T47D (cell line): ENCODE measurements at places on chromosomes 5 and 9.

GRCh38 chr5:87119588-87119987 lies 148.1 kb upstream of the RASA1 start:
- DNase-seq: no peak

GRCh38 chr5:138640646-138641254 lies 65.5 kb upstream of the HSPA9 start:
- no peak for DNase-seq

DNA sequence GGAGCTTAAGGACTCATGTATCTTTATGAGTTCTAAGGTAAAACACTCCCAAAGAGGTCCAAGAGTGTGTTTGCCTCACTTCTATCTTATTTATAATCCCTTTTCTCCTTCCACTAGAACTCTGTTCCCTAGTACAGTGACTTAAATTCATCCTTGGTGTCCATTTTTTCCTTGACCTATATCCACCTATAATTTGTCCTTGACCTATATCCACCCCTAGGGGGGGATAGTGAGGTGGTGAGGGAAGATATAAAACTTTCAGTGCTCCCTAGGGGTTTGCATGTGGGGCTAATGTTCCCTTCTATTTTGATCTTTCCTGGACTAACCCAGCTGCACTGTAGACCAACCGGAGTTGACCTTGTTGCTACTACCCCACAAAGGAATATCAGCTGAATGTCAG lies 83.5 kb upstream of the GNAQ start:
- peak; percentile 15 for DNase-seq

DNA sequence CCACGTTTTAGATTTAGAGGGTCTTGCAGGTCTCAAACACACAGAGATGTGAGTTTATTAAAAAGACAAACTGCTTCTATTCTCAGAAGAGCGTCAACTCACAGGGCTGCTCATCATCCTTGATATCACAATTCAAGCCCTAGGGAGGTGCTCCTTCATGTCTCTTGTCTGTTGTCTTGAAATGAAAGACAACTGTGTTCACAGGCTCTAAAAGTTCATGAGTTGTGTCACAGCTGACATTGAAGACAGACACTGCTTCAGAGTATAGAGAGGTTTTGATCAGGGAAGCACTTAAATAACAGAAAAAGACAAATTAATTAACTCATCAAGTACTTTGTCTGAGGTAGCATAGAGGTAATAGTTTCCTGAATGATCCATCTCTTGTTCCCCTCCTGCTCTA lies 1917.6 kb upstream of the WWC1 start:
- DNase-seq: no peak

- DNase-seq: peak; percentile 62
These were observed 122.7 kb upstream of the LMX1B start for GRCh38 chr9:126490871-126491567.

DNA sequence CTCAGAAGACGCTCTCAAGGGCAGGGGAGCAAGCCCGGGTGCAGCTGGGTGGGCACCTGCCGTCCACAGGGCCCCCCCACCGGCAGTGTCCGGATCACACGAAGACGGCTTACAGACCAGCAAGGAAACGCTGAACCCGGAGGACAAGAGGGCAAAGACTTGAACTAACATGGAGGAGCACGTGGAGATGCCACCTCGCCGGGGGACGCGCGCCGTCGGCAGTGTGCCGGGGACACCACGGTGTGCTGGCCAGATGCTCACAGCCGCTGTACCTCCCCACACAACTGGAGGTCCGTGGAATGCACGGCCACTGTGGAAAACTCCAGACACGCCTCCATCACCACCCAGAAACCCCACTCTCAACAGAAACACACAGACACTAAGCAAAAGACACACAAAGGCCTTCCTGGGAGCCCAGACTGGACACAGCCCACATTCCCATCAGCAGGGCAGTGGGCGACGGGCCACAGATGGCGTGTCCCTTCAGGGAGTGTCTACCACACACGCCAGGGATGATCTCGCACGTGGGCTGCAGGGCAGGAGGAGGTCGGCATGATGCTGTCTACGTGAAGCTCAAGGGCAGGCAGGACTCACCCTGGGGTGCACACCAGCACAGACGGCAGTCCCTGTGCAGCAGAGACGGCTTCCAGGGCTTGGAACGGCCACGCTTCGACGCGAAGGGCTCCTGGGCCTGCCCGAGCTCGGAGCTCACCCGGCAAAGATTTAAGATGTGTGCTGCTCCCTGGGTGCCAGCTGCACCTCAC lies 8.6 kb upstream of the SLC12A7 start:
- no peak for DNase-seq

GRCh38 chr9:123107639-123108285 lies 74.3 kb downstream of the GPR21 start:
- DNase-seq: peak; percentile 27

DNA sequence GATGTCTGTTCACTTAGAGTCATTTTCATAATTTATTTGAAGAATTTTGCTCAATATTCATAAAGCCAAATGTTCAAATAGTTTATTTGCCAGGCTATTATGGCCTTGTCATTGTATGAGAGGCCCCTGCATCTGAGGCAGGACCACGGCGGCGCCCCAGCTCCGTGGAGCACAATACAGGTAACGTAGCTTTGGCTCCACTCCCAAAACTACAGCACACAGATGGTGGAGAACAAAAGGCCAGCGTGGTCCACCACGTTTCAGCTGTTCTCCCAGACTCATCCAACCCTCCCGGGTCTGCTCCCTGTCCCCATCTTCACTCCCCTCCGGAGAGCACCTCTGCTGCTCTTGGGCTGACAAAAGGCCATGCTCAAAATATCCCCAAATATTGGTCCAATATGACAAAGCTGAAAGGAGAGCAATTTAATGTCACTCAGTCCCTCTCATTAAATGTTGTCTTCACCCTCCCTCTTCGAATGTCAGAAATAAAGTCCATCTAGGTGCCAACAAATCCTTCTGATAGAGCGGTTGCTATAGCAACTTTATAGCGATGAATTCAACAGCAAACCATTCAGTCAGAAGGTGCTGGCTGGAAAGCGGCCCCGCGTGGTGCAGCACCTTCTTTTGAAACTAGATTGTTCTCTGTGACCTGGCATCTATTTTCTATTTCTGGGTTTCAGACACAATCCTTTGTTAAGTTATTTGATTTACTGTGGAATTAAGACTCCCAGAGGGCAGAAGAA lies 504.3 kb downstream of the ARHGEF28 start:
- DNase-seq: no peak

DNA sequence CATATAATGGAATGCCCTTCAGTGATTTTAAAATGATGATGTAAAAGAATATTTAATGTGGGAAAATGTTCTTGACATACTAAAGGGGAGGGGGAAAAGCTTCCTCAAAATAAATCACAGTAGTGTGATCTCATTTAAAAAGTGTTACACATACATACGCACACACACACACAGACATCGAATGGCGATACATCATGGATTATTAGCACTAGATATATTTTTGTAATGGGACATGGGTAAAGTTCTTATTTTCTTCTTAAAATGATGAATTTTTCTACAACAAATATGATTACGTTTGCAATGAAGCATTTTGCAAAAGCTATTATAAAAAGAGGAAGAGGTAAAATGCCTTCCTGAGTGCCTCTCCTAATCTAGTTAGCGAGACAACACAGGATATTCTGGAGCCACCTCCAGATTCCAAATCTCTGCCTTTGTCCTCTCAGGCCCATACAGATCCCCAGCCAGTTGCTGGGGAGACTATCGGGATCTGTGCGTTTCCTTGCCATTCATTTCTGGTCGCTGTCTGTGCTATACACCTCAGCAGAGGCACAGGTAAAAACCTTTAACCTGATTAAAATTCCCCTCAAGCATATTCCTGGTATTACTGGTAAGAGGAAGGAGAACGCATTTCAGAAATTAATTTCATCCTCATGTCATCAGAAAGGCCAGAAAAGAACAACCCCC lies 69.6 kb downstream of the SLC28A3 start:
- no peak for DNase-seq

GRCh38 chr9:96129747-96130146 lies 172.2 kb downstream of the HSD17B3 start:
- DNase-seq: no peak

- no peak for DNase-seq
These were observed 28.7 kb downstream of the COL27A1 start for GRCh38 chr9:114184071-114184470.

GRCh38 chr9:94697972-94698581 lies 28.4 kb upstream of the AOPEP start:
- DNase-seq: no peak

- DNase-seq: no peak
These were observed 144.8 kb downstream of the SH3GL2 start for GRCh38 chr9:17723656-17724055.
